Natural killer cell treated with Interleukin-12 subunit alpha and Interleukin-12 subunit beta and Interleukin-15 and Interleukin-18, amount 100 ng/mL, for 72 hours (primary cell): ENCODE measurements at places on chromosomes 2 and 18. TPM values are rescaled to one million over a fixed set of nuclear protein-coding genes. Genes with fewer than 3 reads are reported as not detected.

GRCh38 chr18:78721238-78721875, 258.3 kb upstream of the SALL3 start:
- H3K36me3 ChIP-seq: no peaks in the 10 kb centered on the region
- peaks cover 20% of the 10 kb centered on the region for H3K27me3 ChIP-seq
- H3K27ac ChIP-seq: no peak overlapping the region
- H3K4me3 ChIP-seq: no peak overlapping the region
- no peak for DNase-seq
- H3K4me1 ChIP-seq: no peaks in the 10 kb centered on the region

GRCh38 chr2:236604575-236605344, 35.1 kb downstream of the ACKR3 start:
- H3K27me3 ChIP-seq: peaks cover 40% of the 10 kb centered on the region
- H3K27ac ChIP-seq: no peak overlapping the region
- H3K36me3 ChIP-seq: no peaks in the 10 kb centered on the region
- peaks cover 40% of the 10 kb centered on the region for H3K4me1 ChIP-seq

DNA sequence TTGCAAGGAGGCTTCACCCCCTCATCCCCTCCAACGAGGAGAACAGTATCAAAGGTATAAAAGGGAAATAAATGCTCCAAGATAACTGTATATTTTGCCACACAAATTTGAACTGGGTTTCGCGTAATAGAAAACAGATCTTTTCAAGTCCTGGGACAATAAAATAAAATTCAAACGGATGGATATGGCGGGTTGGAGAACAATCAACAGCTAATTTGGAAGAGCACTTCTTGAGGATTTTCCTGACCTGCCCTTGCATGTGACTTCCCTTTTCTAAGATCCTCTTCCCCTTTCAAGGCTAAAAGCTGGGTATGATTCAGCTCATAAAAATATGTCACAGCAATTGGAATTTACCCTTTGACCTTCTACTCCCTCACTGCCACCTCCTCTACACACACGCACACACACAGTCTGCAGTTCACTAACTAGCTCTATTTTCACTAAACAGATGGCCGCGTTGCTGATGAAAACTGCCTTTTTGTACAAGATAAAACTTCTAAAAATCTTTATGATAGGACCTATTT, 386.9 kb downstream of the FIGN start:
- peaks cover 5% of the 10 kb centered on the region for H3K27me3 ChIP-seq
- H3K4me1 ChIP-seq: no peaks in the 10 kb centered on the region
- no peak overlapping the region for H3K4me3 ChIP-seq
- no peaks in the 10 kb centered on the region for H3K36me3 ChIP-seq
- H3K27ac ChIP-seq: no peak overlapping the region

GRCh38 chr2:149561309-149561926, 26.2 kb downstream of the MMADHC start:
- peaks cover 4% of the 10 kb centered on the region for H3K36me3 ChIP-seq
- no peaks in the 10 kb centered on the region for H3K4me1 ChIP-seq
- H3K27me3 ChIP-seq: no peaks in the 10 kb centered on the region

SERPINB11 gene
- not detected for total RNA-seq

CPO gene
- not detected for total RNA-seq

IGFBP5 gene
- total RNA-seq: not detected

CAPN14 gene
- total RNA-seq: 0.43 TPM

MC2R gene
- not detected for total RNA-seq

IL37 gene
- not detected for total RNA-seq
